ENCODE measurements at places on chromosomes 1 and 21. TPM values are rescaled to one million over a fixed set of nuclear protein-coding genes. Genes with fewer than 3 reads are reported as not detected.

DNA sequence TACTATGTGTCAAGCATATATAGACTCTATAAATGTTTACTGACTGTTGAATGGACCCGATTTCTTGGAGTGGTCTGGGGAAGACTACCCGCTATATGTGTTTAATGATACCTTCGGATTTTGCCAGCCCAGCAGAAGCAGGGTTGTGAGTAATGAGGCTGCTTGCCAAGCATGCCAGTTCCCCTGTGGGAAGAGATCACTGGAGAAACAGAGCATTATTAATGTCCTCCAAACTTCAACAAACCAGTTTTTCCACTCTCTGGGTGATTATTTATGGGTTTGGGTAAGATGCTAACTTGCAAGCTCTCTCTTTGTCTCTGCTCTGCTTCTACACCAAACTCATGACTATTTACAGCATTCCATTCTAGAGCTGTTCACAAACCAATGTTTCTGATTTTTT lies 25.1 kb upstream of the PHGDH start:
- no peak for DNase-seq
- H3K27ac ChIP-seq: no peak overlapping the region
- H3K36me3 ChIP-seq: no peaks in the 10 kb centered on the region
- H3K4me3 ChIP-seq: no peak overlapping the region
- H3K4me1 ChIP-seq: no peaks in the 10 kb centered on the region

DNA sequence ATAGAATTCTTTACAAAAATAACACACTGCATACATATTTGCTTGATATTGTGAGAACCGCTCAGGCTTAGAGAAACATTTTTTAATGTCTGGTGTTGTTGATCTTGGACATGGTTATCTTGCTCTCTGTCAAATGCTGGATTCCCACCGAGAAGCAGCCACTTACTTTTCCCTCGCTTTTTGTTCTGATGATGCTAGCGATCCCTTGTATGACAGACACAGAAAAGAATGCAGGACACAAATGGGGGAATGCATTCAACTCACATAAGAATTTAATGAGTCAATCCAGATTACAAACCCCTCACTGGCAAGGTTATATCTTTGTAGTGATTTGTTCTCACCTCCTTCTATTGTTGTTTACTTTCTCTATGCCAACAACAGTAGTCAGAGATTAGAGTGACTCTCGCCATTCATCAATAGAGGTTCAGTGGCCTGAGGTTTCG lies 76.8 kb upstream of the AKT3 start:
- no peaks in the 10 kb centered on the region for H3K36me3 ChIP-seq
- H3K4me3 ChIP-seq: no peak overlapping the region
- H3K4me1 ChIP-seq: no peaks in the 10 kb centered on the region
- no peak overlapping the region for H3K27ac ChIP-seq
- H3K27me3 ChIP-seq: peaks cover 15% of the 10 kb centered on the region

GRCh38 chr1:166947398-166948043 lies 27.8 kb downstream of the ILDR2 start:
- H3K4me3 ChIP-seq: no peak overlapping the region
- peaks cover 5% of the 10 kb centered on the region for H3K4me1 ChIP-seq
- peak; percentile 65 for DNase-seq
- no peak overlapping the region for H3K27ac ChIP-seq
- peaks cover 21% of the 10 kb centered on the region for H3K27me3 ChIP-seq

GRCh38 chr1:243706563-243706962 lies 143.5 kb downstream of the AKT3 start:
- H3K36me3 ChIP-seq: no peaks in the 10 kb centered on the region
- H3K27ac ChIP-seq: no peak overlapping the region
- H3K4me1 ChIP-seq: no peaks in the 10 kb centered on the region
- no peak overlapping the region for H3K4me3 ChIP-seq

GRCh38 chr1:24910751-24911650 lies 19.1 kb downstream of the RUNX3 start:
- H3K4me3 ChIP-seq: no peak overlapping the region
- H3K4me1 ChIP-seq: peaks cover 5% of the 10 kb centered on the region
- no peaks in the 10 kb centered on the region for H3K27me3 ChIP-seq
- peak overlapping the region; percentile 55 for H3K27ac ChIP-seq
- H3K36me3 ChIP-seq: no peaks in the 10 kb centered on the region
- DNase-seq: no peak

DNA sequence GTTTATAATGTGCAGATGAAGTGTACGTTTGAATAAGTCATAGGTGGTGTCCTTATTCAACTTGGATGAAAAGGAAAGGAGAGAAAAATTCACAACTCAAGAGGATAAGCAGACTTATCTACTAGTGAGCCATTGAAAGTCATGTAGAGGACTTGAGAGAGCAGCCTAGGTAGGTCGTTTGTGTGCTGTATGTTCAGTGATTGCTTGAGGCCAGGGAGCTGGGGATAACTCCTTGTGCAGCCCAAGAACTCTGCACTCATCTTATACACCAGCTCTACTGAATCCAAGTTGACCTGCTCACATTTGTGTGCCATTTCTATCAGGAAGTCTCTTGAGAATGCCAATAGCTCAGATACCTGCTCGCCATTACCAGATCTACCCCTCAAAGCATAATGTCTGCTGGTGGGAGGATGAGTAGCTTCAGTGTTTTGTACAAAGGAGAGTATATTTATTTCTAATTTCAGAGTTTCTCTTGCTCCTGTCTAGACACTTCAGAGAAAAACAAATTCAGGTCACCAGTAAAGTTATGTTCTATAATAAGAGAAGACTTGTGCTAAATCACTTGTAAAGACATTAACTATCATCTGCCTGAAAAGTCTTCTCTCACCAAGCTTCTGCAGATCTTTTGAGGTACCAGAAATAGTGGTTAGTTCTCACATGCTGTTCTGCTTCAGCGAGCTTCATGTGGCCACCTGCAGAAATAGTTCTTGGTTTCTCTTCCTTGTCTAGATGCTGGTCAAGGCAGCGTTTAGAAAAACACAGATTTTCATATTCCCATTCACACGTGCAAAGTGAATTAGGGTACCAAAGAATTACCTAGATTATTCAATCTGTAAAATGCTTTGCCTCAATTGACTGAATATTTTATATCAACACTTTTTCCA lies 10.8 kb downstream of the S1PR1 start:
- no peaks in the 10 kb centered on the region for H3K36me3 ChIP-seq
- DNase-seq: no peak
- H3K27ac ChIP-seq: no peak overlapping the region
- H3K4me1 ChIP-seq: no peaks in the 10 kb centered on the region
- no peaks in the 10 kb centered on the region for H3K27me3 ChIP-seq

DNA sequence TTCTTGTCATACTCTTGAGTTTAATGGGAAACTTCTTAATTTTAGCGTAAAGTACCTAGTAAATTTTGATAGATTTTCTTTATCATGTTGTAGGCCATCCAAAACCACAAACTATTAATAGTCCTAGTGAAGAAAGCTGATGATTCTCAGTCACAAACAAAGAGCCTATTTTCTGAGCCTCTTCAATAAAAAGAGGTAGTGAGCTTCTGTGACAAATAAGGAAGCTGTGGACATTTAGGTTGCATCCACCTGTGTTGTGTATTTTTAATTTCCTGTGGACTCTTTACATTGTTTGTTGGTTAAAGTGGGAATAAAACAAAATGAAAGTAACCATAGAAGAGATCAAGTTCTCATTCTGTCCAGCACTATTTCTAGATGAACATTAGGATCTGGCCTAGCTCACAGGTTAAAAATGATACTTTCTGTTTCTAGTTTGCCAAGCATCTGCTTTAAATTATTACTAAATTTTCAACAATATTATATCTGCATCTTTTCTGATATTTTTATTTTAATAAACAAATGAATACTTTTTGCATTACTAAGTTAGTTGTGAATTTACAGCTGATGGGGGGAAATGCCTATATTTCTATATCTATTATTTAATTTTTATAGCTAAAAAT lies 702.2 kb upstream of the ADGRL4 start:
- H3K36me3 ChIP-seq: no peaks in the 10 kb centered on the region
- no peak overlapping the region for H3K4me3 ChIP-seq
- no peak overlapping the region for H3K27ac ChIP-seq
- no peaks in the 10 kb centered on the region for H3K27me3 ChIP-seq
- no peaks in the 10 kb centered on the region for H3K4me1 ChIP-seq

DNA sequence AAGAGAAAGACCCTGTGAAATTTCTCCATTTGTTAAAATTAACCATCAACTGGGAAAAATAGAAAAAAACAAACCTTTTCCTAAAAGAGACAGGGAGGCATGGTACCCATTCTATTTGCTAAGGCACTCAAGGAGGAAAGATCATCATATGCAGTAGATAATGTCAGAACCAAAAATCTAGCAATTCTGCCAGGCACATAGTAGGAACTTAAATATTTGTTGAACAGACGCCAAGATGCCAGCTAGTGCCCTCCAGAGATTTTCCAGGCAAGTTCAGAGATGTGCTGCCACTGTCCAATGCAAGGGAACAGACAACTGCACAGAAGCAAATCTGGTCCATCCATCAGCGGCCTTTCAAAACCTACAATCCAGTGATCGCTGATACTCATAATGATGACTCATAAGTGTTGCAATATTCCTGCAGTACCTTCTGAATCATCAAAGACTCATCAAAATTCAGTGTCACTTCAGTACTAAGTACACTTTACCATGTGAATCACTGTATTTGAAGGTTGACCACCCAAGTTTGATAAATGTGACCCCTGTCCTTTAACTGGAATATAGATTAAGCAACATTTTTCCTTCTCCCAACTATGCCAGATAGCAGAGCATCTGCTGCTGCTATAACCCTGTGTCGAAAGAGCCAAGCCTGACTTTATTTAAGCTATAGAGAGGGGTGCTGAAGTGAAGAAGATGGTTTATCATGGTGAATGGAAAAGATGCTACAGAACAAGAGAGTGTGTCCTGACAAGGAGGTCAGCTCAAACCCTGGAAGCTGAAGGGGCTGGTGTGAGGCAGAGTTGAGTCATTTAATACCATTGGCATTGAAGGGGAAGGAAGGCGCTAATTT lies 99.1 kb downstream of the MT1HL1 start:
- no peak overlapping the region for H3K27ac ChIP-seq
- DNase-seq: no peak
- H3K4me1 ChIP-seq: no peaks in the 10 kb centered on the region
- H3K4me3 ChIP-seq: no peak overlapping the region
- H3K27me3 ChIP-seq: no peaks in the 10 kb centered on the region
- peaks cover 5% of the 10 kb centered on the region for H3K36me3 ChIP-seq

DNA sequence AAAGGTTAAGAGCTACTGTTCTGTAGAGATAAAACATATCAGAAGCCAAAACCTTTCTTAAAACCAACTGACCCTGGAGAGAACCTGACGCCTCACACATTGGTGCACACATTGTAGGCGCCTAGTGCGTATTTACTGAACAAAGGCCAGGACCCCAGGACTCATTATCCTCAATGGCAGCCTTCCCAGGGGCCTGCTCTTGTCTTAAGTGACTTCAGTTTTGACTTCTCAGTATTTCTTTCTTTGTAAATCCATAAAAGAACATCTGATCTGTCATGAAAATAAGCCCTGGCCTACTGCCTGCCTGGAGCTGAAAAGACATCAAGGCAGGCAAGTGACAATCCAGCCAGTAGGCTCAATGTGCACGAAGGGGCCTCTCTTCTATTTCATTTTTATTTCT lies 27.6 kb downstream of the ABCA4 start:
- peak overlapping the region; percentile 81 for H3K27ac ChIP-seq
- H3K36me3 ChIP-seq: no peaks in the 10 kb centered on the region
- no peaks in the 10 kb centered on the region for H3K27me3 ChIP-seq
- H3K4me3 ChIP-seq: no peak overlapping the region

GRCh38 chr1:23525558-23526250 lies 5.3 kb downstream of the E2F2 start:
- H3K4me3 ChIP-seq: no peak overlapping the region
- H3K36me3 ChIP-seq: no peaks in the 10 kb centered on the region
- H3K4me1 ChIP-seq: peaks cover 39% of the 10 kb centered on the region
- H3K27me3 ChIP-seq: no peaks in the 10 kb centered on the region

- no peaks in the 10 kb centered on the region for H3K36me3 ChIP-seq
- no peak overlapping the region for H3K4me3 ChIP-seq
- H3K27me3 ChIP-seq: no peaks in the 10 kb centered on the region
- no peaks in the 10 kb centered on the region for H3K4me1 ChIP-seq
Observed at GRCh38 chr21:43305336-43305665, 121.6 kb downstream of the SIK1 start.

DNA sequence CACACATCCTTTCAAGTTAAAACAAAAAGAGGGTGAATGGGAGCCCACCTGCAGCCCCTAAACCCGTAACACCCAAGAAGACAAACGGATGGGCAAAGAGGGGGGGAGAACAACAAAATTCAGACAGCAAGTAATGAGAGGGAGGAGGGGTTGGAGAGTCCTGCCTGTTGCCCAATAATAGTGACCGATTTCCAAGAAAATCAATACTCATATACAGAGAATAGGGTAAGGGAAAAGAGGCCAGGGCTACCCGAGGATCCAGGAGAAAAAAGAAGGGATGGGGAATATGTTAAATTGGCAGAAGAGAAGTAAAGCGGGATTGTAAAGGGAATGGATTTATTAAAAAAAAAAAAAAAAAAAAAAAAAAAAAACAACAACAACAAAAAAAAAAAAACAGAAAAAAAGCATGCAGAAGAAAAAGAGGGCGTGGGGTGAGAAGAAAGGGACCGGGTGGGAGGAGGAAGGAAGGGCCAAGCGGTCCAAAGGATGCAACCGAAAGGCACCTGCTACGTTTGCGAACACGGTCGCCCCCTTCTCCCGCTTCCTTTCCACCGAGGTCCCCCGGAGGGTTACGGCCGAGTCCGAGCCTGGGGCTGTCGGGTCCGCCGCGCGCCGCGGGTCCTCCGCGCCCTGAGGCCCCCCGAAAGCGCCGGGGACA lies 930 bp downstream of the SLC30A10 start:
- H3K27ac ChIP-seq: no peak overlapping the region
- H3K4me3 ChIP-seq: peak overlapping the region; percentile 25
- no peak for DNase-seq
- peaks cover 11% of the 10 kb centered on the region for H3K4me1 ChIP-seq
- no peaks in the 10 kb centered on the region for H3K36me3 ChIP-seq

DNA sequence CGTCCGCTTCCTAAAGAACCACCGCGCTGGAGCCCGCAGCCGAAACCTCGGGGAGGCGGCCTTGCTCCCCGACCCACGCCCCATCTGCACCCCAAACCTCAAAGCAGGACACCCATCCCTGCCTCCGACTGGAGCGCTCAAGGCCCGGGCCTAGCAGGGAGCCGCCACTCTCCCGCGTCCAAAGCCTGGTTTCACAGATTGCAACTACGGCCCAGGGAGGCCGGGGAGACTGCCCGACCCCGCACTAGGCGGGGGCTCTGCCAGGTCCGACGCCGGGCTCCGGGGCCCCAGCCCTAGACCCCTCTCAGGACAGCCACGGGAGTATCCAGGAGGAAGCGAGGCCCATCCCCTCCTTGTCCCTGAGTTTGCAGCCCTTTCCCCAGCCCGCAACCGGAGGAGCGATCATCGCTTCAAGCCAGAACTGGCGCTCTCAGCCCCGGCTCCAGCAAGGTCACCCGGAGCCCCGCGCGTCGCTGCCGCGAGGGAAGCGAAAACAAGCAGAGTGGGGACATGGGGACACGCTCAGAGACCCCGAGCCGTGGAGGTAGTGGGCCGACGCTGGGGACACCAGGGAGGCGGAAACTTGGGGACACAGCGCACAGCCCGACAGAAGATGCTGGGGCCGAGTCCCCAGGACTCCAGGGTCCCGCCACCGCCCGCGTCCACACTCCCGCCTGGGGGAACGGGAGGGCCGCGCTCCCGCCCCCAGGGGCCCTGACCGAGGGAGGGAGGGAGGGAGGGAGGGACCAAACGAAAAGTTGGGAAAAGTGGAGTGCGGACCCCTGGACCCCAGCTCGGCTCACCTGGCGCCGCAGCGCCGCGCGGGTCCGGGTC lies 433 bp downstream of the TMEM200B start:
- no peak for DNase-seq
- H3K4me1 ChIP-seq: peaks cover 18% of the 10 kb centered on the region
- H3K27me3 ChIP-seq: peaks cover 16% of the 10 kb centered on the region
- H3K36me3 ChIP-seq: peaks cover under 1% of the 10 kb centered on the region
- peak overlapping the region; percentile 79 for H3K27ac ChIP-seq
- peak overlapping the region; percentile 63 for H3K4me3 ChIP-seq

ZNF593OS gene
- total RNA-seq: not detected

DTL gene
- 1.7 TPM for total RNA-seq

TRIM58 gene
- total RNA-seq: 6.0 TPM

TACSTD2 gene
- 112 TPM for total RNA-seq

CYP4X1 gene
- total RNA-seq: 6.8 TPM

Data from upper lobe of right lung (tissue), 1 donor.